ENCODE measurements at places on chromosomes 7 and 10.

DNA sequence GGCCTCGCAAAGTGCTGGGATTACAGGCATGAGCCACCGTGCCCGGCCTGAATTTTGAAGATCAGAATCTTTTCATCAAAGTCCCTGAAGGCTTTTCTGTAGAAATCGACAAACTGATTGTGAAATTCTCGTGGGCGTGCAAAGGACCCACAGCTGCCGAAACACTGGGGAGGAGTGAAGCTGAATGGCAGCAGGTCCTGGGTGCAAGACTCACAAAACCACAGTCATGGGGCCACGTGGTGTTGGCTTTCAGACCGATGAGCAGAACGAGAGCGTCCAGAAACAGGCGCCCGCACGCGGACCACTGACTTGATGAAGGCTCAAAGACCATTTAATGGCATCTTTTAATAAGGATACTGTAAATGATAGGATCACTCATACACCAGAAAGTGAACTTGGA lies 24.7 kb upstream of the PRKAR1B start:
- DNase-seq, result no peak

- no peak for DNase-seq
Observed at GRCh38 chr10:101578192-101578591, 9.9 kb downstream of the POLL start.

DNA sequence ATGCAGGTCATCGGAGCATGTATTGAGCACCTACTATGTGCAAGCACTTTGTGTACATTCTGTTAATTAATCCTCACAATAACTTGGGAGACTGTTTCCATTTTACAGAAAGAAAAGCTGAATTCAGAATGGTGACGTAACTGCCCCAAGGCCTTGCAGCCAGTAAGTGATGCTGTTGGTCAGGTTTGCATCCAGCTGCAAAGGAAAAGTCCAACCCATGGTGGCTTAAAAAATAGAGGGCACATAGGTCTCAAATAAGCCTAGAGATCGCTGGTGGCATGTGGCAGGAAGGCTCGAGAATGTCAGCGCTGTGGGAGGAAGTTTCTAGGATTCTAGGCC lies 83.8 kb upstream of the CHST15 start:
- DNase-seq, result no peak

DNA sequence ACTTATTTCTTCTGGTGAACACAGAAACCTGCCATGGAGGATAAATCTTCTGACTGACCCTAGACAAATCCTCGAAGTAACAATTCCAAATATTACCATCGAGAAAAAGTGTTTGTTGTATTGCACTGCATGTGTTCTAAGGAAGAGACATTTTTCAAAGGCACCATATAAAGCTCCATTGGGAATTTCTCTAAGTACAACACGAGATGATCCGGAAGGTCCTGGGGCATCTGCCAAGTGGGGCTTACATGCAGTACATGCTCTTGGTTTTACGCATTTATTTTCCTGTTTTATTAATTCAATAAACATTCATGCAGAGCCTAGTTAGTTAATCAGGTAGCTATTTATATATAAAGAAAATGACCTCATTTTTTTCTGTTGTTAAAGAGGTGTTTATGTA lies 692.0 kb upstream of the IGFBP3 start:
- DNase-seq, result no peak

DNA sequence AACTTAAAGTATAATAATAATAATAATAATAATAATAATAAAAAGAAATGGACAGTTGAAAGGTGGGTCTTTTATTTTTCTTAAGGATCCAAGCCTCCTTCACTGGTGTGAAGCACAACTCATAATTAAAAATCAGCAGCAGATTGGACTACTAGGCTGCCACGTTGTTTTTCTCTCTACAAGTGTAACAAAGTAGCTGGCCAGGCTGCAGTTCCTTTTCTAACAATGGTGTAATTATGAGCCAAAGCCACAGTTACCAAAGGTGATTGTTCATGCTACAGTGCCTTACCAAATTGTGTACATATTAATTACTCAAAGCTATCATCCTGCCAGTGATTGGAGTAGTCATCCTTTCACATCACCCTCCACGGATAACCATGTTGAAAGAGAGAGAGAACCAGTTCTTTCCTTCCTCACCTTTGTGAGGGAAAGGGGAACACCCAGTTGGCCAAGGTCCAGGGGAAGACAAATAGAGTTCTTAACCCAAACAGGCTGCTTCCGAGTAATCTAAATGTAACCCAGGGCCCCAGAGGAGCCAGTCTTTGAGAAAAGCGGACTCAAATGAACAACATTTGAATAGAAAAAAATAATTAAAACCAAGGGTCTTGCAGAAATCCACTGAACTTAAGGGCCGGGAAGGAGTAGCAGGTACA lies 86.3 kb upstream of the NPS start:
- DNase-seq, result no peak

- no peak for DNase-seq
Observed at GRCh38 chr7:158556721-158557440, 30.7 kb downstream of the PTPRN2 start.

DNA sequence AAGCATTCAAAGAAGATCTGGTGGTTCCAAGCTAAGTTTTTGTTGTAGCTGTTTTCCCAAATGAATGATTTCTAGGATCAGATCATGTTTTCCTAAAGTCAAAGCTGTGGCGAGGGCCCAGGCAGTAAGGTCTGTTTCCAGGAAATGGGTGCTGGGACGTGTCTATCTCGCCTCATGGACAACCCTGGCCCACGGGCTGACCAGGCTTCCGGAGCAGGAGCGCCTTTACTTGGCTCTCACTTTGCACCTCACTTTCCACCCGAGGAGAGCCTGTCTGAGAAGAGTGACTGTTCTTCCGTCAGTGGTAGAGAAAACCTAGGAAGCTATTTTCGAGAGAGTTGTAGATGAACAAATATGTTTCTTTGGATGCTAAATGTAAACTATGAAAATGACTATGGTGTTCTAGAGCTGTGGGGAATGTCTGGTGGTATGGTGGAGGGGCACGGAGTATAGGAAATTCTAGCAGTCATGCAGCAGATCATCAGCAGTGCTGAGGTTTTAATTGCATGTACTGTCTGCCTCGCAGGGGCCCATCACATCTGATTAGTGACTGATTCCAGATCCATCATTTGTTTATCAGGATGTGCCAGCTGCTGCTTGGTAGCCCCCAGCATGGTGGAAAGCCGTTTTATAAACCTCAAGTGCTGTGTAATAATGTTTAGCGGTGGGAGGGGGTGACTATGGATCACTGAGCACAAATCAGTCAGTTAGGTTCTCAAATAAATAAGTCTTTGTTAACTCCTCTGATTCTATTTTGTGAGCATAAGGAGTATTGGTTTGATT lies 66.6 kb downstream of the VWC2 start:
- DNase-seq, result no peak

- no peak for DNase-seq
Observed at GRCh38 chr10:28833313-28833712, 156.0 kb downstream of the BAMBI start.

GRCh38 chr10:92569071-92569470 lies 4.8 kb downstream of the IDE start:
- no peak for DNase-seq

GRCh38 chr10:55048830-55049498 lies 247.9 kb upstream of the PCDH15 start:
- DNase-seq, result no peak

- DNase-seq, result no peak
Observed at GRCh38 chr7:128265906-128266300, 24.8 kb downstream of the LEP start.

- DNase-seq, result no peak
Observed at GRCh38 chr10:95260397-95260881, 30.4 kb downstream of the PDLIM1 start.

GRCh38 chr7:116429986-116430619 lies 69.4 kb upstream of the CAV2 start:
- DNase-seq, result no peak

DNA sequence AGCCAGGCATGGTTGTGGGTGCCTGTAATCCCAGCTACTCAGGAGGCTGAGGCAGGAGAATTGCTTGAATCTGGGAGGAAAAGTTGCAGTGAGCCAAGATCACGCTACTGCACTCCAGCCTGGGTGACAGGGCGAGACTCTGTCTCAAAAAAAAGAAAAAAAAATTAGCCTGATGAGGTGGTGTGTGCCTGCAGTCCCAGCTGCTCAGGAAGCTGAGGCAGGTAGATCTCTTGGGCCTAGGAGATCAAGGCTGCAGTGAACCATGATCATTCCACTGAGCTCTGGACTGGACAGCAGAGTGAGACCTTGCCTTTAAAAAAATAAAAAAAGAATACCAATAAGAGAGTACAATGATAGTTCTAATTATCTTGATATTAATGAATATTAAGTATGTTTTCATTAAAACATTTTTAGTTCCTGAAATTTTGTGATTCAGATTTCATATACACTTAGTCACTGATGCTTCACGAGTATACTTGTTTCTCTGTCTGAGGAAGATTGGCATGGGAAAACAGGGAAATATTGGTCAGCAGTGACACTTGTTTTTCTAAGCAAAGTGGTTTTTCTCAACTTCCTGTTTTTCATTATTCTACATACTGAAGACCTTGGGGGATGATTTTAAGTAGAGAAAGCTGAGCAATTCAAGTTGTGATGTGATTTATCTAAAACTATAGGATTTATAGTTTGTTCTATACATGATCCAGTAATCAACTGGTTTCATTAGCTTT lies 76.8 kb downstream of the ADK start:
- no peak for DNase-seq

DNA sequence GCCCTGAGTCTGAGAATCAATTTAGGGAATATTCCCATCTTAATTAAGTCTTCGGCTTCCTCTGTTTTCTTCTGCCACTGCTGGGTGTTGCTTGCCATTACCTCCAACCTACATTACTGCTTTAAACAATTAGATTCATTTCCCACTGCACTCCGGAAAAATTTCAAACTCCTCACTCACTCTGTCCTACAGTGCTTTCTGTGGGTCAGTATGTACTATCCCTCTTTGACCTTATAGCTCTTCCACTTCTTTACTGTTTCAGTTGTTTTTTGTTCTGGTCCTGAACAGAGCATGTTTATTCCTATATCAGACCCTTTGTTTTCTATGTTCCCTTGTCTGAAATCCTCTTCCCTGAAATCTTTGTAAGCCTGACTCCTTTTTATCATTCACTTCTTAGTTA lies 160.6 kb downstream of the MAGI2 start:
- DNase-seq, result no peak

GRCh38 chr7:127158659-127159058 lies 94.1 kb downstream of the GRM8 start:
- no peak for DNase-seq

DNA sequence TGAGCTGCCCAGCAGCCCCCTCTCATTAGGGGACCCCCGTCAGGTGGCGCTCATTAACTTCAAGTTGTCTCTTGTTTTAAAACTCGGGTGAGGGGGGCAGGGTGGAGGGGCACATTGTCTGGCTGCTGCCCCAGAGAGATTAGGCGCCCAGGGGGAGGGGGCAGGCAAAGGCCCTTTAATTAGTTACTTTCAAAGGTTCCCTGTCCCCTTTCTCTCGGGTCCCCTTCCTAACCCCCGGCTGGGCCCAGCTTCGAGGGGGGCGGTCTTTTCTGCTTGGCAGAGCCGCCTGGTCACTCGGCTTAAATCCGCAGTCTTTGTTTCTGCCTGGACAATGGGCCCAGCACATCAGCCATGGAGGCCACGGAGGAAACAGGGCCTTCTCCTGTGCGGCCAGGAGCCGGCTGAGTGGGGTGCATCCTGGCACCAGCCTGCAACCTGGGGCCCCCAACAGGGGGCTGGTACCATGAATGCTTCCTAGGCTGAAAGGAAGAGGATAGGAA lies 38.9 kb upstream of the SLF2 start:
- DNase-seq, result no peak

GRCh38 chr7:137110091-137110509 lies 233.4 kb downstream of the PTN start:
- DNase-seq, result no peak

DNA sequence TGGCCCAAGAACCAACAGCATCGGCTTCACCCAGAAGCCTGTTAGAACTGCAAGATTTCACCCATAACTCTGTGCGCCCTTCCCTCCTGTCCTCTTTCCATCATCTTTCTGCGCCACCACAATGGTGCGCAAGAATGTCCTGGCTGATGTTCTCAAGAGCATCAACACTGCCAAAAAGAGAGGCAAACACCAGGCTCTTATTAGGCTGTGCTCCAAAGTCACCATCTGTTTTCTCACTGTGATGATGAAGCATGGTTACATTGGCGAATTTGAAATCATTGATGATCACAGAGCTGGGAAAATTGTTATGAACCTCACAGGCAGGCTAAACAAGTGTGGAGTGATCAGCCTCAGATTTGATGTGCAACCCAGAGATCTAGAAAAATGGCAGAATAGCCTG lies 115.2 kb upstream of the FGFR2 start:
- DNase-seq, result no peak

GRCh38 chr7:77338260-77338659 lies 77.9 kb downstream of the GSAP start:
- DNase-seq, result no peak

DNA sequence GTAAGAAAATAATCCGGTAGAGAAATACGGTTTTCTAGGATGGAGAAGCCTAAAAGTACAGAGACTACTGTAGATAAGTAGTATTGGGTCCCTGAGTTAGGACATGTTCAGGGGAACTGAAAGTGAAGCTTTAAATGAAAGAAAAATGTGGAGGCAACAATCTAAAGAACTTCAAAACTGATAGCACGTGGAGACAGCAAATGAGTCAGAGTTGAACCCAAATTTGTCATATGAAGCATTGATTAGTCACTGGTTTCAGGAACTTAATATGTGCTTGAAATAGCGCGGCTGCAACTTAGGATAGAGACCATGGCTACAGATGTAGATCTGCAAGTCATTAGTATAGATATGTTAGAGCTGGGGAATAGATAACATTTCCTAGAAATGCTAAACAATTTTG lies 1138.6 kb upstream of the SORCS1 start:
- DNase-seq, result no peak

DNA sequence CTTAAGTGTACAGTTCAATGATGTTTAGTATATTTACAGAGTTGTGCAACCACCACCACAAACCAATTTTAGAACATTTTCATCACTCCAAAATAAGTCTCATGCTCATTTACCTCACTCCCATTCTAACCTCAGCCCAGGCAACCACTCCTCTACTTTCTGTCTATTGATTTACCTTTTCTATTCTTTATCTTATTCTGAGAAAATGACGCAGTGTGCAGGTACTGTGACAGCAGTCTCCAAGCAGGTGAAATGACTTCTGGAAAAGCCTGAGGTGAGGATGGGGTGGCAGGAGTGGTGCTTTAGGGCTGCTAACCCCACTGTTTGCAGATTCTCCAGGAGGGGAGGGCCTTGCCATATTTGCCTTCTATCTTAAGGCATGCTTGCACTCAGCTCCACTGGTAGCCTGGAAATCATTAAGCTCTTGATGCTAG lies 39.5 kb downstream of the GARS1 start:
- no peak for DNase-seq

- DNase-seq, result no peak
Observed at GRCh38 chr7:94513565-94513860, 3.9 kb downstream of the CASD1 start.

- DNase-seq, result no peak
Observed at GRCh38 chr10:49071160-49071761, 44.1 kb downstream of the VSTM4 start.

Measured in renal pelvis (tissue), 12 donors.